ENCODE measurements at places on chromosomes 4 and X.

GRCh38 chr4:68162196-68162595, 32.5 kb upstream of the TMPRSS11F start:
- no peaks in the 10 kb centered on the region for H3K27me3 ChIP-seq
- no peak overlapping the region for H3K27ac ChIP-seq
- H3K36me3 ChIP-seq = no peaks in the 10 kb centered on the region

- peak; percentile 83 for DNase-seq
- peak overlapping the region; percentile 17 for H3K4me3 ChIP-seq
- H3K36me3 ChIP-seq = no peaks in the 10 kb centered on the region
- H3K27ac ChIP-seq = peak overlapping the region; percentile 90
- H3K27me3 ChIP-seq = no peaks in the 10 kb centered on the region
- peaks cover 4% of the 10 kb centered on the region for H3K4me1 ChIP-seq
These were observed 52.8 kb downstream of the RBM47 start for GRCh38 chr4:40576651-40577480.

DNA sequence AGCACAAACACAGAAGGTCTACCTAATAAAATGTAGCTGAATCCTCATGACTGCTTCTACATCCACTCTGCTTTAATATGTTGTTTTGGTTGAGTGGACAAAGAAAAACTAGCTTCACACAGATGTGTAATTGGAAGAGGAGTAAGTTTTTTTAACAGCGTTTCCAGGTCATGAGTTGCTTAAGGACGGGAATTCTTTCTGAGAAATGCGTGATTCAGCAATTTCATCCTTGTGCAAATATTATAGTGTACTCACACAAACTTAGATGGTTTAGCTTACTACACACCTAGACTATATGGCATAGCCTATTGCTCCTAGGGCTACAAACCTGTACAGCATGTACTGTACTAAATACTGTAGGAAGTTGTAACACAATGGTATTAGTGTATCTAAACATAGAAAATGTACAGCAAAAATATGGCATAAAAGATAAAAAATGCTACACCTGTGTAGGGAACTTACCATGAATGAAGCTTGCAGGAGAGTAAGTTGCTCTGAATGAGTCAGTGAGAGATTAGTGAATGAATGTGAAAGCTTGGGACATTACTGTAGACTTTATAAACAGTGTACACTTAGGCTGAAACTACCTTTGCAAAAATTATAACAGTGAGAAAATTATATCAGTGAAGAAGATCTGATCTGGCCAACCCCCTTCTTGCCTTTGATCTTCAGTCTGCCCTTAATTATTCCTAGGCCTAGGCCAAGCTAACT, 70.8 kb upstream of the IL15 start:
- H3K4me1 ChIP-seq = no peaks in the 10 kb centered on the region
- H3K4me3 ChIP-seq = no peak overlapping the region
- H3K27me3 ChIP-seq = no peaks in the 10 kb centered on the region
- no peaks in the 10 kb centered on the region for H3K36me3 ChIP-seq
- no peak for DNase-seq

DNA sequence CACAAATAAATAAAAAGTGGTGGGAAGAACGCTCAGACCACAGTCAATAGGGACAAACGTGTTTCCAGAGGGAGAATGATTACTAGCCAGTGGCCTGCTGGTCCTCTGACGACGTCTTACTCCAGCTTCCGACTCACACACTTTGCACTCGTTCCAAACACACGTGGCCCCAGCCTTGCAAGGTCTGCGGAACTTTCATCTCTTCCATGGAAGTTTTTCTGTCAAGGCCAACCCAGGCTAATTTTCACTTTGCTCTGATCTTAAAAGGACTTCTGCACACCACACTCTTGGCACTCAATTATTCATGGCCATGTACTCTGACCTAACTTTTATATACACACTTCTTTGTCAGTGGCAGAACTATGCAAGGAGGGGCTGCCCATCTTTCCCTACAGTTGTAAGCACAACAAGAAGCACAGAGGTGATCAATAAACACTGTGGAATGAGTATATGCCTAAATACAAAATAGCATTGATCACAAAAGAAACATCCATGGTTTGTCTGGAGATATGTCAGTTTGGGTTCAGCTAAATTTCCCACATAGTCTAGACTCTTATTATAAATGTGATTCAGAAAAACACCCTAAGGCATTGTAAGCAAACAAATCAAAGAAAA, 69.4 kb downstream of the STX18 start:
- H3K27me3 ChIP-seq = no peaks in the 10 kb centered on the region
- DNase-seq = no peak
- no peak overlapping the region for H3K27ac ChIP-seq
- peaks cover 4% of the 10 kb centered on the region for H3K4me1 ChIP-seq
- H3K4me3 ChIP-seq = no peak overlapping the region
- no peaks in the 10 kb centered on the region for H3K36me3 ChIP-seq

GRCh38 chrX:50618788-50619558, 148.3 kb upstream of the DGKK start:
- H3K36me3 ChIP-seq = no peaks in the 10 kb centered on the region
- H3K27me3 ChIP-seq = no peaks in the 10 kb centered on the region
- DNase-seq = no peak
- no peak overlapping the region for H3K4me3 ChIP-seq

GRCh38 chrX:2376166-2376565, 124.6 kb downstream of the DHRSX start:
- no peaks in the 10 kb centered on the region for H3K4me1 ChIP-seq
- H3K27me3 ChIP-seq = no peaks in the 10 kb centered on the region
- no peak overlapping the region for H3K27ac ChIP-seq
- no peaks in the 10 kb centered on the region for H3K36me3 ChIP-seq

DNA sequence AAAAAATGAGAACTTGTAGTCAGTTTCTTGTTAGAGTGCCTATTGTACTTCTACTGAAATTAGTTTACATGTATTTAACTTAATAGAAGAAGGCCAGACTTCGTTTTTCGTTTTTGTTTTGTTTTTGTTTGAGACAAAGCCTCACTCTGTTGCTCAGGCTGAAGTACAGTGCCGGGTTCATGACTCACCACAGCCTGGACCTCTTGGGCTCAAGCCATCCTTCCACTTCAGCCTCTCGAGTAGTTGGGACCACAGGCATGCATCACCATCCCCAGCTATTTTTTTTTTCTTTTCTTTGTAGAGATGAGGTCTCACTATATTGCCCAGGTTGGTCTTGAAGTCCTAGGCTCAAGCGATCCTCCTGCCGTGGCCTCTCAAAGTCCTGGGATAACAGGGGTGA, 793.9 kb downstream of the ADGRL3 start:
- H3K4me3 ChIP-seq = no peak overlapping the region
- H3K36me3 ChIP-seq = no peaks in the 10 kb centered on the region
- no peaks in the 10 kb centered on the region for H3K4me1 ChIP-seq
- H3K27me3 ChIP-seq = no peaks in the 10 kb centered on the region
- no peak for DNase-seq
- no peak overlapping the region for H3K27ac ChIP-seq

DNA sequence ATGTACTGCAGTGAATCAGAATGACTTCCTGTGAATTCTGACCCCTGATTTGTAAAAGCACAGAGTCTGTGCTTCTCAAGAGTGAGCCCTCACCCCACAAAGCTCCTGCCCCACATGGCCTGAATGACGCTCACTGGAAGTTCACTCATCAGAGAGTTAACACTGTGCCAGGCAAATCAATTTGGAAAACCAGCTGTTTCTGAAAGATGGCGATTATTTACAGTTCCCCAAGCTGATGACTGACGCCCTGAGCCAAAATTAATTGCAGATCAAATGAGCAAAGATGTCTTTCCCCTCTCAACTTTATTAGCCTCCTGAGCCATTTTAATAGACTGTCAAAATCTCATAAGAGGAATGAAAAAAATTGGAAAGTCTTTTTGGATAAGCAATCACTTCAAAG, 118.0 kb downstream of the SLC2A9 start:
- H3K36me3 ChIP-seq = no peaks in the 10 kb centered on the region
- DNase-seq = no peak
- H3K27me3 ChIP-seq = no peaks in the 10 kb centered on the region
- no peak overlapping the region for H3K27ac ChIP-seq
- no peaks in the 10 kb centered on the region for H3K4me1 ChIP-seq

DNA sequence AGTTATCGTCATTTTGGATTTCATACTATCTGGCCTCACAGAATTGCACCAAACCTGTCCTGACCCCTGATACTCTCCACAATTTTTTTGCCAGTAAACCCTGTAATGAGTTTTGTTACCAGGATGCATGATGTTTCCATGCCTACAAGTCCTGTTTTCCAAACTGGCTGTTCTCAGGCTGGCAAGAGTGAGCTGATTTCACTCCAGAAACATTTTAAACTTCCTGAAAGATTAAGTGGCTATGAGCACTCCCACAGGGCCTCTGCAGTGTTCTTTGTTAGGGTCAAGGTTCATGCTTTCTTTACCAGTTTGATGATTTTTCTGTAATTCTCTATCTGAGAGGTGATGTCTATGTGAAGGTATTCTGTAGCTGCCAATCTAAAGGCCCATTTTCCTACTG, 31.7 kb upstream of the PDLIM3 start:
- no peak for DNase-seq
- H3K27ac ChIP-seq = peak overlapping the region; percentile 72
- H3K4me1 ChIP-seq = peaks cover 9% of the 10 kb centered on the region
- H3K27me3 ChIP-seq = no peaks in the 10 kb centered on the region
- H3K36me3 ChIP-seq = no peaks in the 10 kb centered on the region

DNA sequence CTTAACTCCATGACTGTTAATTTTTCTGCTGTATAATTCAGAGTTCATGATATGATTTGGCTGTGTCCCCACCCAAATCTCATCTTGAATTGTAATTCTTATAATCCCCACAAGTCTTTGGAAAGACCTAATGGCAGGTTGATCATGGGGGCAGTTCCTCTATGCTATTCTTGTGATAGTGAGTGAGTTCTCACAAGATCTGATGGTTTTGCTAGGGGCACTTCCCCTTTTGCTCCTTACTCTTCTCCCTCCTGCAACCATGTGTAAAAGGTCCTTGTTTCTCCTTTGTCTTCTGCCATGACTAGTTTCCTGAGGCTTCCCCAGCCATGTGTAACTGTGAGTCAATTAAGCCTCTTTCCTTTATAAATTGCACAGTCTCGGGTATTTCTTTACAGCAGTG, 1751.9 kb downstream of the ARAP2 start:
- H3K4me3 ChIP-seq = no peak overlapping the region
- no peak for DNase-seq

GRCh38 chr4:16079046-16079445, 4.8 kb downstream of the PROM1 start:
- no peak for DNase-seq
- no peaks in the 10 kb centered on the region for H3K36me3 ChIP-seq
- no peak overlapping the region for H3K4me3 ChIP-seq
- no peaks in the 10 kb centered on the region for H3K4me1 ChIP-seq

- no peak for DNase-seq
- H3K36me3 ChIP-seq = no peaks in the 10 kb centered on the region
These were observed 6.6 kb downstream of the ANKRD17 start for GRCh38 chr4:73252001-73252400.

DNA sequence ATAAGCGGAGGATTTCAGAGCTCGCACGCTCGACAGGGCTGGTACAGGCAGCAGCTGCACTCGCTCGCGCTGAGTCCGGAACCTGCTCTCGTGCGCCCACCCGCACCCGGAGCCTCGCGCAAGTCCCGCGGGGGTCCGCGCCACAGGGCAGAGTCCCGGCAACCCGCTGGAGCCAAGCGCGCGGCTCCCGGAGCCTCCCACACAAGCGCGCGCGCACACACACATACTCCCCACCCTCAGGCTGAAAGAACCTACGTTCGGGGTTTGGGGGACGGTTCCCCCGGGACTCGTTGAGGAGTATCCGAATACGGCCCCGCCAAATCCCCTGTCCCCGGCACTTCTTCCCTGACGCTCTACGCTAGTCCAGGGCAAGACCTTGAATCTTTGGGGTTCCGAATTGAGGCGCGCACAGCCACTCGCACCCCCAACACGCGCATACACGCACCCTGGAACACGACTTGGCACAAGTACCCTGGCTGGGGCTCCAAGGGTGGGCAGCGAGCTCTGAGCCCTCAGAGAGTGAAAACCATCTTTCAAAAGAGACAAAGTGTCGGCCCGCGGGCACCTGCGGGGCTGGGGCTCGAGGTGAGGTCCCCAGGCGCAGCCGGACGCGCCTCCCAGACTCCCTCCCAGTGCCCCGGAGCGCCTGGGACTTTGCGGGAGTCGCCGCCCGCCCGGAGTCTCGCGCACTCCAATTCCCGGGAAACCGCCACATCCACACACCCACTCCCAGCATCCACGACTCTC, 952 bp downstream of the ANOS1 start:
- peaks cover 38% of the 10 kb centered on the region for H3K27me3 ChIP-seq
- no peak overlapping the region for H3K27ac ChIP-seq
- H3K36me3 ChIP-seq = no peaks in the 10 kb centered on the region
- H3K4me3 ChIP-seq = no peak overlapping the region
- no peak for DNase-seq
- no peaks in the 10 kb centered on the region for H3K4me1 ChIP-seq

DNA sequence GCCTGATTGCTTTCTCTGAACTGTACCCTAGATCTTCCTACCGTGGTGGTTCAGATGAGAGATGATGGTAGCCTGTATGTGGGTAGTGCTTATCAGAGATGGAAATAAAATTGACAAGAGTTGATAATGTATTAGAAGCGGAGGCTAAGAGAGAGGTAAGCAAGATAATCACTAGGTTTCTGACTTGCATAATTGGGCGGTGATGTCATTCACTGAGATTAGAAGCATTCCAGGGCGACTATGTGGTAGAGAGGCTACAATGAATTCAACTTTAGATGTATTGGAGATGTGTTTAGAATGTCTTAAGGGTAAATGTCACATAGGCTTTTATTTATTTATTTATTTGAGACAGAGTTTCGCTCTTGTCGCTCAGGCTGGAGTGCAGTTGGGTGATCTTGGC, 415 bp upstream of the TENM3 start:
- H3K4me1 ChIP-seq = no peaks in the 10 kb centered on the region
- no peaks in the 10 kb centered on the region for H3K27me3 ChIP-seq
- H3K36me3 ChIP-seq = no peaks in the 10 kb centered on the region
- no peak for DNase-seq
- H3K27ac ChIP-seq = no peak overlapping the region

- H3K27ac ChIP-seq = no peak overlapping the region
- H3K27me3 ChIP-seq = no peaks in the 10 kb centered on the region
- H3K4me3 ChIP-seq = no peak overlapping the region
- no peaks in the 10 kb centered on the region for H3K36me3 ChIP-seq
- H3K4me1 ChIP-seq = peaks cover 21% of the 10 kb centered on the region
These were observed 14.5 kb downstream of the UGT2B15 start for GRCh38 chr4:68655764-68656444.

DNA sequence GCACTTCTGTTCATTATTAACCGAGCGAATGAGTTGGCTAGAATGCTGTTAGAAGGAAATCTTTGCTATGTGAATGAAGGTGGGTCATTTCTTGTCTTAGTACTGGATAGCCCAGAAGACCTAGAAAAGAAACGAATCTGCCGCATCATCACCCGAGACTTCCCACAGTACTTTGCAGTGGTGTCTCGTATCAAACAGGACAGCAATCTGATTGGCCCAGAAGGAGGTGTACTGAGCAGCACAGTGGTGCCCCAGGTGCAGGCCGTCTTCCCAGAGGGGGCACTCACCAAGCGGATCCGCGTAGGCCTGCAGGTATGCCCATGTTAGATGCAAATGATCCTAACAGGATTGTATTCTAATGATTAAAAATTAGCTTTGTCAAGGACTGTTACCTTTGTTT, 286.3 kb downstream of the ANK2 start:
- H3K4me1 ChIP-seq = no peaks in the 10 kb centered on the region
- no peaks in the 10 kb centered on the region for H3K36me3 ChIP-seq
- DNase-seq = no peak
- no peaks in the 10 kb centered on the region for H3K27me3 ChIP-seq
- no peak overlapping the region for H3K27ac ChIP-seq

All from pancreas (tissue), 10 donors.